ENCODE measurements at places on chromosomes 6 and 20.

GRCh38 chr6:158939255-158940159 is 60.5 kb downstream of the RSPH3 start:
- no peak for DNase-seq

DNA sequence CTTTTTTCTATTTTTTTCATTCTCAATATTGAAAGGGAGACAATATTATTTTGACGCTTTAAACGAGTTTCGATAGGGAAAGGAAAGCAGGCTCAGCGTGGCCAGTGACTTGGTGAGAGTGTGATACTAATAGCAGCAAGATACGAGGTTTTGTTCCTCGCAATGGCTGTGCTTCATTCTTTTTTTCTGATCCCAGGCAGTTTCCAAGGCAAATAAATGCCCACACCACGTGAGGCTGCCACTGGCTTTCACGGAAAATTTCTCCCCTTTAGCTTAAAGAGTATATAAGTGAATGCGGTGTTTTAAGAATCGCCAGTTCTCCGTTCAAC is 196.4 kb upstream of the ZNF184 start:
- no peak for DNase-seq

DNA sequence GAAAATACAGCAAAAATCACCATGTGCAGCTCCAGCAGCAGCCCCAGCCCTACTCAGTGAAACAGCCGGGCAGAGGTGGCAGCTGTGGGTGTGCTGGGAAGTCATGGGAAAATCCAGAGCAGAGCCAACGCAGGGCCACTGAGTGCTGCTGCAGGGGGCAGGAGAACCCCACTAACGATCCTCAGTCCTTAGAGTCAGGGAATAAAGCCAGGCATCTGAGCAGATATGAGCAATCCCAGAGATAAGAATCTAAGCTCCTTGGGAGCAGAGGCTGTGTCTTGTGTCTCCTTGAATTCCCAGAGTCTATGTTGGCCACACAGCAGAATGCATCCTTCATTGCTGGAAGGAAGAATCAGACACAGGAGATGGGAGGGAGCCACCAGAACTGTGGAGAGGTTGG is 493.1 kb upstream of the MAP3K7 start:
- no peak for DNase-seq

- DNase-seq = no peak
Observed at GRCh38 chr6:5214570-5215052, 46.1 kb downstream of the LYRM4 start.

- DNase-seq = no peak
Observed at GRCh38 chr6:45419571-45420082, 41.9 kb upstream of the SUPT3H start.

DNA sequence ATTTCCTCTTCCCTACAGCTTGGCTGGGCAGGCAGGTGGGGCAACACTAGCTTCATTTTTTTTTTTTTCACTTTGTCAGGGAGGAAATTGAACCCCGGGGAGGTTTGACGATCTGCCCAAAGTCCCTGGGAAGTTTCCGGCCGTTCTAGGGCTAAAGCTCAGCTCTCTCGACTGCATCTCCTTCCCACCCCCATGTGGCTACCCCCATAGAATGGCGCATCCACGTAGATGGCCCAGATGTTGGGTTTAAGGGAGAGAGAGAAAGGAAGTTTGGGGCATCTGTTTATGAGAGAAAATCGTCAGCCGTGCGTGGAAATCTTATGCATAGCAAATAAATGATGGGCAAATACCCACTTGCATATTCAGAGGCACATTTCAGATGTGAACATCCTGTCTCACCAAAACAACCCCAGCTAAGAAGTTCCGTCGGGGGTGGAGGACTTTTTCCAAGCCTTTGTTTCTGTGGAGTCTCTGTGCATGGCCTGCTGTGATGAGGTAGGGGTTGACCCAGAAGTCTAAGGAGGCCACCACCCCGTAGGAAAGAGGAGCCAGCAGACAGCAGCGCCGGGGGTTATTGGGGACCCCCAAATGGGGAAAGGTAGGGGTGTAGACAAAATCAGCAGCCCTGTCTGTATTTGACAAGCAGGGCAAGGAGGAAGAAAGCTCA is 40.5 kb upstream of the ZNF831 start:
- no peak for DNase-seq

GRCh38 chr6:38033442-38033982 is 214.0 kb downstream of the ZFAND3 start:
- no peak for DNase-seq

- DNase-seq = no peak
Observed at GRCh38 chr20:9615118-9615517, 100.7 kb downstream of the LAMP5 start.
